NCI-H446 (cell line): ENCODE measurements at places on chromosomes 6 and 20.

DNA sequence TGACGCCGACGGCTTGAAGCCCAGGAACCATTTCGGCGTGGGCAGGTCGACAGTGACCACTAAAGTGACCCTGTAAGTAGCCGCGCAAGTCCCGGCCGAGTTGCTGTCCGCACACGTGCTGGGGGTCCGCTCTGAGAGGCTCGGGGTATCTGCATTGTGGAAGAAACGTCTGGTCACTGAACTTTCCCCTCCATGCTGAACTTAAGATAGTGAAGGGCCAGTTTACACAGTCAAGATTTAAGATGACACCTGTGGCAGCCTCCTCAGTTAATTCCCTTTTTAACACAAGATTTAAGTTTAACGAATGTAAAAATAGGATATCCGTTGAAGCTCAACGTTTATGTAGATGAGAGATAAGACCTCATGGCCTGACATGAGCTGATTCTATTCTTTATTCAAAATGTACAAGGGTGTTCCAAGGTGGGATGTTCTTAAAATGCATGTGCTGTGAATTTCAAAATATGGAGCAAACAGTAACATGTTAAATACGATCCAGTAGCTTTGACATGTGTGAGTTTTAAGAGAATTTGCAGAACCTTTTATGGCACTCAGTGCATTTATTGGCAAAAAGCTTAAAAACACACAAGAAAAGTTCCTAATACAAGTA, 116.2 kb downstream of the RTN4IP1 start:
- no peak for DNase-seq

GRCh38 chr6:18022398-18023231, 35.2 kb upstream of the KIF13A start:
- DNase-seq: no peak

- DNase-seq: no peak
Measured at GRCh38 chr6:14174226-14174625, 56.7 kb downstream of the CD83 start.

DNA sequence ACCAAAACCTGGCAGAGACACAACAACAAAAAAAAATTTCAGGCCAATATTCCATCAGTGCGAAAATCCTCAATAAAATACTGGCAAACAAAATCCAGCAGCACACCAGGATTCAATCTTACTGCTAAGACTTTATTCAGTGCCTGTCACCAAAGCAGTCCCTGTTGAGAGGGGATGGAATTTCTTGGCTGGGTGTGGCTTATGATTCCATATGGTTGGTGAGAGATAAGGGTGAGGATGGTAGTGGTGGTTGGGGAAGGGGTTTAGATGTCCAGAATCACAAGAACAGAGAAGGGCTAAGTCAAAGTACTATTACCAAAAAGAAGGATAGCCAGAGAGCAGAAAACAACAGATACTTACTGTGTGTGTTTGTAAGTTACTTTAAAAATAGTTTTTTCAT, 152.8 kb upstream of the SLC35B3 start:
- no peak for DNase-seq

DNA sequence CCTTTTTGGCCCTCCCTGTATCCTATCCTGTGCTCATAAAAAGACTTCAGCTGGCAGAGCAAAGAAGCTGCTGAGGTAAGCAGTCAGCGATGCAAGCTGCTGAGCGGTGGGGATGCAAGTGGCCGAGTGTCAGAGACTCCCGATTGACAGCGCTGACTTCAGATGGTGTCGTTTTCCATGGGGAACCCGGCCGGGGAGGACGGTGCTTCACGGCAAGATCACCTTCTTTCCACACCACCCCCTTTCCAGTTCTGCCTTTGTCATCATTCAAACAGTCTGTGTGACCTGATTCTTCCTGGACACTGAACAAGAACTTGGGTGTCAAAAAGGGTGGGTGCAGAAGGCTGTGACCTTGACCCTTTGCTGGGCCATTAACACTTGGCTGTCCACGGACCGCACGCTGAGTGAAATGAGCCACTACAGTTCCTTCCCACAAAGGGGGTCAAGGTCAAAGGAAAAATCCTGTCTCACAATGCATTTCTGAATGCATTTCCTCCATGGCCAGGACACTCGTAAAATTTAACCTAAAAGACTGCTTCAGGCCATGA, 52.9 kb upstream of the UNC93A start:
- DNase-seq: no peak

DNA sequence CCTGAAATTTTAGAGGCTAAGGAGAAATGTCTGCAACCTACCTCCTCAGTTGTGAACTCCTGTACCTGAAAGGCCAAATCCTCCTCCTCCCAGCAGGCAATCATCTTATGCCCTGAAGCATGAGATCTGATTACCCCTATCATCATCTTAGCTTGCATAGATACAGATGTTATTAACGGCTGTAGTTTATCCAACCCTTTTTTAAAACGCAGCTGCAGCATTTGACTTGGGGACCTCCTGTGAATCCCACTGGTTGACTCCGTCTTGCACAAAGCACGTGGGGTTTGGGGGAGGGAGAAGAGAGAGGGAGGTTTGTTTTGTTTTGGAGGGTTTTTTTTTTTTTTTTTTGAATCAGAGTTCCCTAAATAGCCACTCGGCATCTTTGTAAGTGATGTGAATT, 5.8 kb upstream of the NR2E1 start:
- no peak for DNase-seq

GRCh38 chr6:18072841-18073240, 49.6 kb downstream of the NHLRC1 start:
- DNase-seq: no peak

- peak; percentile 79 for DNase-seq
Measured at GRCh38 chr6:17962436-17963031, 24.9 kb downstream of the KIF13A start.

GRCh38 chr20:38982291-38982690, 20.1 kb downstream of the DHX35 start:
- no peak for DNase-seq

DNA sequence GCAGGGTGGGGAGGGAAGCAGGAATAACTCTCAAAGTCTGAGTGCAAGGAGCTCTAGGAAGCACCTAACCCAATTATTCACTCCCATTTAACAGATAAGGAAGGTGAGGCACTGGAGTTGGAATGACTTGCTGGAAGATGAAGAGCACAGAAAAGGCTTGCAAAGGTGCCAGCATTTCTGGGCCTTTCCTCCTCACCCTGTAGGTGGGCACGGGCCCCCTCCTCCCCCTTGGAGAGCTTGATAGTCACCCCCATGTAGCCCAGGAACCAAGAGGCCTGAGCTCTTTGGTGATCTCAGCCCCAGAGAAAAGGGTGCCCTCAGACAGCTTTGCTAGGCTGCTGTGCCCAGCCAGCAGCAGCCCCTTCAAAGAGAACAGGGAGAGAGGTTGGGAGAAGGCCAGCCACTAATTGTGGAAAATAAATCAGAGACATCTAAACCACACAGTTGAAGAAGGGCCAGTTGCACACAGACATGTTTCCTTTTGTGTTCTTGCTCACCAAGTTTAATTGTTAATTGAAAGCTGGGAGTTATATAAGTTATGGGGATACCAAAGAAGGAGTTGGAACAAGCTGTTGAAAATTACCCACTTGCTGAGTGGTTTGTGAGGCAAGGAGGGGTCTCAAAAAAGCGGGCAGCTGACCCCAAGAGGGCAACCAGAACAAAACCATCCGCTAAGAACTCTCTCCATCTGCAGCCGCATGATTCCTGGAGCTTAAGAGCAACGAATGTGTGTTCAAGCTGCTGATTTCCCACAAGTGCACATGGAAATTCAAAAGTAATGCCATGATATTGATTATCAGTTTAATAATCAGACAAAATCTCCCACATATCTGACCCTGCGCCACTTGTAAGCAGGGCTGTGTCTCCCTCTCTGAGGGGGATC, 77.0 kb downstream of the MRPL14 start:
- no peak for DNase-seq

DNA sequence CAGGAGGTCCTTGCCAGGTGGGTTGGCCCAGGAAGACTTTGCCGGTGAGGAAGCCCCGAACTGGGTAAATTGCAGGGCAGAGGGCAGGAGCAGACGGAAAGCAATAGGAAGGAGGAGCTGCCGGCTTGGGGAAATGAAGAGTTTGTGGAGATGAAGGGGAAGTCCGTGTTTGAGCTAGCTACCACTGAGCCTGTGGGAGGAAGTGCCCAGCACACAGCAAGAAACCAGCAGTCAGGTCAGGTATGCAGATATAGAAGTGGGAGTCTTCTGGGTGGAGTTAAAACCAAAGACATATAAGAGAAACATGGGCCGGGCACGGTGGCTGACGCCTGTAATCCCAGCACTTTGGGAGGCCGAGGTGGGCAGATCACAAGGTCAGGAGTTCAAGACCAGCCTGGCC, 34.7 kb downstream of the CD24 start:
- no peak for DNase-seq

DNA sequence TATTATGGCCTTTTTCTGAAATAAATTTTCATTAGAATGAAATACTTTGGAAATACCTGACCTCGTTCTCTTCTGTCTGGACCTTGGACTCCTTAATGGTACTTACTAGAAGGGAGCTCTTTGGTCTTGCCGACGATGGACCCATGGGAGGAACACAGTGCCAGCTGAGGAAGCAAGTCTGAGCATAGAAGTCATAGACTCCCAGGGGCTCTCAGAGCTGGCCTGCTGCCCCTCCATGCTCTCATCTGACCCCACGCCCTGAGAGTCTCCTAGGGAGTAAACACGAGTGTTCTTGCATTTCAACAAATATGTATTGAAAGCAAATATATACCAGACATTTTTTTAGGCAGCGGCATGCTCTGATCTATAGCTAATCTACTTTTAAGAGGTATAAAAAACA, 87.8 kb downstream of the PLEKHG1 start:
- DNase-seq: no peak

GRCh38 chr6:97205966-97206365, 77.0 kb downstream of the MMS22L start:
- DNase-seq: no peak

- no peak for DNase-seq
Measured at GRCh38 chr6:45631396-45631795, 253.7 kb upstream of the SUPT3H start.

- DNase-seq: no peak
Measured at GRCh38 chr6:12576389-12576788, 140.2 kb upstream of the PHACTR1 start.

- no peak for DNase-seq
Measured at GRCh38 chr6:104575536-104575935, 284.2 kb downstream of the HACE1 start.

GRCh38 chr20:36228770-36229169, 7.5 kb upstream of the AAR2 start:
- no peak for DNase-seq

DNA sequence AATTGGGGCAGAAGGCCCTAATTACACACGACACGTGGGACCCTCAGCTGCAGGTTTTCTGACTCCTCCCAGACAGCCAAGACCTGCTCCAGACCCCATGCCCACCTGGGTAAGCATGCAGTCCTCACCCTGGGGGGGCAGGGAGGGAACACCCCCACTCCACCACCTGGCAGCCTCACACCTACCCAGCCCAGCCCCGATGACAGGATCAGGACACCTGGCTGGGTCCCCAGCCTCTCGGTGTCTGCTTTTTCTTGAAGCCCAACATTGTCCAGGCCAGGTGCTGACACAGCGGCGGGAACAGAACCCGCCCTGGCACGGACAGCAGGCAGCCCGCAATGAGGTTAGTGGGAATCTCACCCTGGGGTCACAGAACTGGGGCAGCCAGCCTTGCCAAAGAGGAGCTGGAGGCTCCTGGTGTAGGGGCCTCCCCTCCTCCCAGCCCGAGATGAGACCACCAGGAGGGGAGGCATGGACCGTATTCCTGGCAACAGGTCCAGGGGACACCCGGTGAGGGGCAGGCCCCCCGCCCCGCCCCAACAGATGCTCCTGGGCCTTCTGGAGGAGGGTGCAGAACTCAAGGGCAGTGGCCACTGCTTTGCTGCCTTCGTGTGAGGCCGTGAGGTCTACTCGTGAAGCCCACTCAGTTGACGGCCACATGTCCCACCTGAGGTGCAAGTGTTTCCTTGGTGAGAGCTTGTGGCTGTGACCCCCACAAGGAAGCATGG, 103.8 kb downstream of the DLL1 start:
- DNase-seq: no peak

DNA sequence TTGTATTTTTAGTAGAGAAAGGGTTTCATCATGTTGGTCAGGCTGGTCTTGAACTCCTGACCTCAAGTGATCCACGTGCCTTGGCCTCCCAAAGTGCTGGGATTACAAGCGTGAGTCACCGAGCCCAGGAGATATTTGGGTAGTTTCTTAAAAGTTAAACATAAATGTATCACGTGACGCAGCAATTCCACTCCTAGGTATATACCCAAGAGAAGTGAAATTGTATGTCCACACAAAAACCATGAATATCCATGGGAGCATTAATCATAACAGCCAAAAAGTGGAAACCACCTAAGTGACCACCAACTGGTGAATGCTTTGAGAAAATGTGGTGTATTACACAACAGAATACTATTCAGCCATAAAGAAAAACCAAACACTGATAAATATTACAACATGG, 164.8 kb downstream of the MRPL14 start:
- no peak for DNase-seq

DNA sequence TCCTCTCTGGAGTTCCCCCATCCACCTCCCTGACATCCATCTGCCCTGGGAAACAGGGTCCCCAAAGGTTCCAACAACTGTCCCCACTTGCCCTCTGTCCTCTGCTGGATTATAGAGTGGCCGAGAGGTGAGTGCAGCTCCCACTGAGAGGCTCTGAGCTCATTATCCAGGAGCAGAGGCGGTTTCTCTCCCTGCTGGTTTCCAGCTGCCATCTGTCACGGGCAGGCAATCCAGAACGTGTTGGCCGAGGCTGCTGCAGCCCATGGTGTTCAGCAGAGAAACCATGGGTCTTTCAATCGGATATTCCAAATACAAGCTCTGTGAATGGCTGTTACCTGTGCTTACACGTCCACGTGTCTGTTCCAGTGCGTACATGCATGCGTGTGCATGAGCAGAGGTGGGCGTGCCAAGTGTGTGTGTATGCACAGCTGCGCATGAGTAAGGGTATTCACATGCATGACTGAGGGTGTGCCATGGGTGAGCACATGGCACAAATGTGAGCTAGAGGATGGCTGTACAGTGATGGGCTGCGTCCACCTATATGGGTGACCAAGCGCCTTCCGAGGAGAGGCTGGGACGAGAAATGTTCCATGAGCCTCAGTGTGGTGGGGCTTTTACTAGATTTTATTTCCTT, 183.7 kb upstream of the PMEPA1 start:
- peak; percentile 67 for DNase-seq

DNA sequence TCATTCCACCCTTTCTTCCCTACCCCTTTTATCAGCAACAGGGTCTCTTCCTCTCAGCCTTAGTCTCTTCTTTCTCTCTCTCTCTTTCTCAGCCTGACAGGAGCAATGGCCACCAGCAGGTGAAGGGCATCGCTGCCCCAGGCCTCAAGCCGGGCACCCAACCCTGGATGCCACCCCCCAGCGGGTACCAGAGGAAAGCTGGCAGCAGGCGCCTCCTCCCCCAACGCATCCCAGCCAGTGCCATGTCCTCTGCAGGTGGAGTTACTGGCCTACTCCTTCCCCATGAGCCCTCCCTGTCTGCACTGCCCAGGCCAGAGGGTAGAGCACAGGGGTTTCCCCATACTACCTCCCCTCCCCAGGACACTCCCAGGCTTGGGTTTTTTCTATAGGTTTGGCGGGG, 32.2 kb downstream of the EIF2S2 start:
- DNase-seq: no peak

DNA sequence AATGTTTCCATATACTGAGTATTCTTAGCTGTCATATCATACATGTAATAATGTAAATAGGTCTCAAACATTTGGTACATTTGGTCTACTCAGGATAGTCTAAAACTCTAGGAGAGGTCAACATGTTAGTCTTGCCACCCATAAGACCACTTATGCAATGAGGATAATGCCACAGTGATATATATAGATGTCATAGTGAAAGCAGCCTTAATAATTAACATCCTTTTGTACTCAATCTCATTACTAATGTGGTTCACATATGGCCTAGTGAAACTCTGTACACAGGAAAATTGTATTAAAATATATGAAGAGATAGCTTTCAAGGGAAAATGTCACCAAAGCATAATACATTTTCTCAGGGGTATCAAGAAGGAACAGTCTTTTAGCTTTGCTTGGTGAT, 577.9 kb downstream of the TFAP2B start:
- no peak for DNase-seq
